ENCODE measurements at places on chromosomes 4 and X.

- DNase-seq = no peak
Measured at GRCh38 chr4:2574863-2575262, 38.4 kb downstream of the FAM193A start.

- no peak for DNase-seq
Measured at GRCh38 chr4:177281351-177281909, 28.2 kb upstream of the NEIL3 start.

- no peak for DNase-seq
Measured at GRCh38 chr4:122285285-122285684, 93.5 kb upstream of the ADAD1 start.

DNA sequence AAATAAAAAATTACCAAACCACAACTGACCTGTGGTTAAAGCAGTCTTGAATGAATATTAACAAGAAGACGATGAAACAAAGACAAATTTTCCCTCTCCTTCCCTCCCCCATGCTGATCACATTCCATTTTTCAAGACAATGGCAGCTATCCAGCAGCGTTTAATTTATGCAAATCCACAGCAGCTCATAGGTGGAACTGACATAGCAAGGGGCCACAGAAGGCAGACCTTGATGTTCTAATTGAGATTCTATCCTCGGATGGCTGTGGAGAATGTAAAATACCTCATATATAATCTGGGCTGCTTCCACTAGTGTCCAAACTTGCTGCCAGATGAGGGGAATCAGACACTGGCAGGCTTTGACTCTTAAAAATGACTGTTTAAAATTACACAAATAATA lies 211.5 kb downstream of the CHRDL1 start:
- no peak for DNase-seq

DNA sequence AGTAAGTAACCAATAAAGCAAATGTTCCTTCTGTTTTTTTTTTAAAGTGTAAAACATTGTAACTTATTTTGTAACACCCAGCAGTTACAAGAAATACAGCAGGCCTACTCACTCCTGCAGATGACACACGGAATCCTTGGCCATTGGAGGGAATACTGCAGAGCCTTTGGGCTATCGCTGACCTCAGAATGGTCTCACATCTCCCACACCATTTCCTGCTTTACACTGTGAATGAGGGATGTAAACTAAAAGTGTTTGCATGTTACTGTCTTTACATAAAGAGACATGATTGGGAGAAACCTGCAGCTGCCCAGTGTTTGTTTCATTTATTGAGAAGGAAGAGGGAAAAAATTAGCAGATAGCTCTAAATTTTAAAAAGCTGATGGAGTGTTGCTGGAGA lies 64.1 kb downstream of the USP46 start:
- DNase-seq = no peak

DNA sequence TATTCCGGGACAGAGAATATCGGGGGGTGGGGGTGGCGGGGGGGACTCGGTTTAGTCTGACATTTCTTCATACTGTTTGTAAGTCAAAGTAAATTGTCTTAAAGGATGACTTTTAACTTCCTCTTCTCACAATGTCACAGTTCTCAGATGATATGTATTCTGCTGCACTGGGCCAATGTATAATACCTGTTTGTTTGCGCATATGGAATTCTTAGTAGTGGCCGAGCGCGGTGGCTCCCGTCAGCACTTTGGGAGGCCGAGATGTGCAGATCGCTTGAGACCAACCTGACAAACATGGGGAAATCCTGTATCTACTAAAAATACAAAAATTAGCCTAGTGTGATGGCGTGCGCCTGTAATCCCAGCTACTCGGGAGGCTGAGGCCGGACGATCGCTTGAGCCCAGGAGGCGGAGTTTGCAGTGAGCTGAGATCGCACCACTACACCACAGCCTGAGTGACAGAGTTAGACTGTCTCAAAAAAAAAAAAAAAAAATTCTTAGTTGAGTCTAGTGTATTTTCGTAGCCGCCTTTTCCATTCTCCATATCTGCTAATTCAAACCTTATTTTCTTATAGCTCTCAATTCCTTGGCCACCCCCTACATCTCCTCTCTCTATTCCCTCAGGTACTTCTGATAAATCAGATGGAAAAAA lies 851 bp downstream of the POLR2B start:
- peak; percentile 71 for DNase-seq

DNA sequence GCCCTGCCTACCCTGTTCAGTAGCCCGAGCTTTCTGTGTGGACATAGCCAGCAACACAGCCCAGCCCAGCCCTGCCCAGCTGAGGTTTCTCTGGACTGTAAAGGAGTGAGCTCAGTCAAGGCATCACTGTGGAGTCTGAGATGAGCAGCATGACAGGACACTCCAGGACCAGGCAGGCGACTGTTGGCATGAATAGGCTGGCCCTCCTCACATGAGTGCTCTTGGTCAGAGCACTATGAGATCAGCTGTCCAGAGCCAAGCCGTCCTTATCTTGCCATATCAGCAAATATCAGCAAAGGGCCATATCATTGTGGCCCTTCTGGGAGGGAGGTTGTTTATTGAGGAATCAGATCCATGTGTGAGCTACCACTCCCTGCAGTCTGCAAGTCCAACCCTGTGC lies 30.9 kb downstream of the REELD1 start:
- DNase-seq = no peak

DNA sequence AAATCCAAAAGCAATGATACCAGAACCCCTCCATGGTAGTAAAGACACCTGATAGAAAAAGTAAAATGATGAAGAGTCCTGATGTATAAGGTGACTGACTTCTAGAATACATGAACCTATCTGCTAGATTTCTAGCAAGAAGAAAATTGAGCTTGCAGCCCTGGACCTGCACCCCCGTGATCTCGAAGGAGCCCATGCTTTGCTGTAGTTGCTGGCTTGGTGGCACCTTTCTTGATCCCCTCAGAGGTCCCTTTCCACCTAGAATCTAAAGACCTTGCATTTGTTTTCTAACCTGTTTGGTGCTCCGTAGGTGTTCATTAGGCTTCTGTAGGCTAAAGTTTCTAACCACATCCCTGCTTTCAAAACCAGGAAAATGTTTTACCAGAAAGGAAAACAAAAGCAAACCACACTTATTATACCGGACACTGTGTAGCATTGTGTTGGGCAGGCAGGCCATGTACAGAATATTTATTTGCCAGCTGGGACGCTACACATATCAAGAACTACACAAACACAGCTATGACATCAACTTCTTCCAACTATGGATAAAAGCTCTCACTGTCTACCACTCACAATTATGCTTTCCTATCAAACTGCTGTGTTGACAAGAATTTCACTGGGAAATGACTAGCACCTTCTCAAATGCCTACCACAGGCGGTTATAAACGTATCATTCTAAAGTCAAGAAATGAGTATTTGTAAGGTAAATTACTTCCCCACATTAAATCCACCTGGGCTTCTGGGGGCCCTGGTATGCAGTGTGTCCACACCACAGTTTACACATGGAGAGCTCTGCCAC lies 316.2 kb downstream of the UNC5C start:
- no peak for DNase-seq

DNA sequence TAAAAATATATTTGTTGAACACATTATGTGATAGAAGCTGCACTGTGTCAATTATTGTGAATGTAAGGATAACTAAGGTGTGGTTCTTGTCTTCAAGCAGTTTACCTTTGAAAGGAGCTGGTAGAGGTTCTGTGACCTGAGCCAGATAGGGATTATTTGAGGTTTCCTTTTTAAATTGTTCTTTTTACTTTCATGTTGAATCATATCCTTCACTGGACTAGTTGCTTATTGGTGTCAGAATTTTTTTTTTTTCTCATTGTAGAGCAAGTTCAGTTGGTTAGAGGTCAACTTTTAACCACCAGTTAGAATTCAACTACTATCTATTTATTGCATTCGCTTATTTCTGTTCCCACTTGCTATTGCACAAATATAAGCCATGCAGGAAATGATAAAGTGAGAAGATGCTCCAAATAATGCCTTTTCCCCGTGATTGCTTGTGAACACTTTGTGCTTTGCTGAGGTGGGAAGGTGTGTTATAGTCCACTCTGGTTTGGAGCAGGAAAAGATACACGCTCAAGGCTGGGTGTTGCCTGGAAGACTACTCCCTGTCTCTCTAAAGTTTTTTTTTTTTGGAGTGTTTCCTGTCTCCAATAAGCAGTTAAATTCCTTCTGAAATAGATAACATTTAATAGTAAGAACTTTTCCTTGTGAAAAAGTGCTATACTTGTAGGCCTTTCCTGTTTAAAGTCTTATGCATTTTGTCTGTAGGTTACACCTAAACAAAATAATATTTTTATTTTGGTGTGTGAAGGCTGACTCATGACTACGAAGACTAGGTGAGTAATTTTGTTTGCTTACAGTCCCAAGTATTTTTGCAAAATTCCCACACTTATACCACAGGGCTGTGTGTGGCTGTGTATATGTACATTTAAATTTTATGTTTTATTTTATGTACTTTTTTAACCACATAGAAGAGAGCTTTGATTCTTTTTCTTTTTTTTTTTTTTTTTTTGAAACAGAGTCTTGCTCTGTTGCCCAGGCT lies 83.8 kb upstream of the LCORL start:
- no peak for DNase-seq

DNA sequence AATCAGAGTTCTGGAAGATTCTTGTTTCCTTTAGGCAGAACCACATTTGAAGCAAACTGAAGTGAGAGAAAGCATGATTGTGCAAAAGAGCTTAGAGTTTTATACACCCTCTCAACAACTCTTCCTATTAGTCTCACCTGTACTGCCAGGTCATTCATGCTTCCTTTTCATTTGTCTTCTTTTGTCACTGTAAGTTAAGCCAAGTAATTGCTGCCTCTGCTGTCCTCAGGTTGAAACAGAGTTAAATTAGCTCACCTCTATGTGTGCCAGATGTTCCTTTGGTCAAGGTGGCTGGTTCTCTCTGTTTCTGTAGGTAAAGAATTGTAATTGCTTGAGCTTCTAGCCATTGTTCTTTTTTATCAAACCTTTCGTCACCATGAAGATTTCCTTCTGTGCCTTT lies 41.1 kb upstream of the HPGD start:
- no peak for DNase-seq

All from stimulated activated CD4-positive, alpha-beta T cell treated with anti-CD3 and anti-CD28 coated beads, Interleukin-1b, Interleukin-23, amount 100 ng/mL, for 48 hours (primary cell).